ENCODE measurements at places on chromosomes 3 and 15.

DNA sequence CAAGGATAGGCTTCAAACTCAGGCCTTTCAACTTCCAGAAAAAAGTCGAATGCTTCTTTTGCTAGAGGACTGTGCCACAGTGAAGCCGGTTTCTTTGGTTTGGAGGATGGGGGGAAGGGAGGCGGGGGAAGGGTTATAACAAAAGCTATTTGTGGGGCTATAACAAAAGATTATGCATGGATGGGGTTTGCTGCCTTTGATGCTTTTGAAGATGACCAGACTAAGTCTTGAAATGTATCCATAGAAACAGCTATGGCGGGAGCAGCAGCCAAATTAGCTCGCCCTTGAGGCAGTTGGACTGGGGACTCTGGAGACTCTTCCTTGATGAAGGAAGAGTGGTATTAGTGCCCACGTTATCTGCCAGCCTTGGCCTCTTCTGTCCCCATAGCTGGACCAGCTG lies 47.5 kb downstream of the SRGAP3 start:
- DNase-seq, result no peak

GRCh38 chr3:126782536-126782935 lies 78.5 kb downstream of the CHCHD6 start:
- DNase-seq, result no peak

DNA sequence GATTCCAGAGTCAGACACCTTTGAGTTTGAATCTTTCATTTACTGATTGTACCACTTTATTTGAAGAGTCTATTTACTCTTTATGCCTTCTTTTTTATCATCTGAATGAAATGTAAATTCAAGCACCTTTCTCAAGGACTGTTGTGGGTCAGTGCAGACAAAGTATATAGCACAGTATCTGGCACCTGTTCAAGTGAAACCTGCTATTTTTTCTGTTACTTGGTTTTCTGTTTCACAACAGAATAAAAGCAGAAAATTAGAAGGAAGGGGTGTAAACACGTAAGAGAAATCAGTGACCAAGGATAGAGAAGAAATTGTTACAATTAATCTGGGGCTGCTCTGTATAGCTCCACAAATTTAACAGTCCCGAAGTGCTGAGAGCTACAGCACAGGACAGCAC lies 357.4 kb downstream of the RSL24D1 start:
- no peak for DNase-seq

DNA sequence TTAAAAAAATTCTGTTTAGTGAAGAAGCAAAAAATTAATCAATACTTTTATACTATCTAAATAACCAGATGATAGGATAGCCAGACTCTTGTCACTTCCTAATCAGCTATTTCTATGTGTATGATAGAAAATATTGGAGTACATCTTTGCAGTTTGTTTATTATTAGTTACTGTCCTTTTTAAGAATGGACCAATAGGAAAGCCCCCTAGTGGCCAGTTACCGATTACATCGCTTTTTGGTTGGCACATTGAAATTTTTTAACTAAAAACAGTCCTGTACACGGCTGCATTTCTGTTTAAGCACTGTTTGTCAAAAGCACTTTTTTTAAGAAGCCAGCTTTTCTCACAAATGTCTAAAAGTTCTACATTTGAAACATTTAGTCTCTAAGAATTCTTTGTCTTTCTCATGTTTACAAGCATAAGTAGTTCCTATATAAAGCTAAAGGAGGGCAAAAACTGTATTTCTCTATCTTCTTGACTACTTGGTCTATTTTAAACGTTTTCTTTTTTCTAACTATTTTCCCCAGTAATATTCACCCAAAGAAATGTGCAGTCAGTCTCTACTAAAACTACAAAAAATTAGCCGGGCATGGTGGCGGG lies 253.2 kb upstream of the LRTM1 start:
- no peak for DNase-seq

- DNase-seq, result no peak
Observed at GRCh38 chr15:34264076-34264475, 39.3 kb downstream of the EMC4 start.

GRCh38 chr3:97340940-97341339 lies 423.6 kb upstream of the ARL6 start:
- no peak for DNase-seq

- DNase-seq, result no peak
Observed at GRCh38 chr3:179743913-179744312, 91.1 kb downstream of the USP13 start.

- DNase-seq, result no peak
Observed at GRCh38 chr3:177491296-177492032, 294.2 kb upstream of the TBL1XR1 start.

GRCh38 chr15:100994597-100995446 lies 75.7 kb downstream of the LRRK1 start:
- no peak for DNase-seq

DNA sequence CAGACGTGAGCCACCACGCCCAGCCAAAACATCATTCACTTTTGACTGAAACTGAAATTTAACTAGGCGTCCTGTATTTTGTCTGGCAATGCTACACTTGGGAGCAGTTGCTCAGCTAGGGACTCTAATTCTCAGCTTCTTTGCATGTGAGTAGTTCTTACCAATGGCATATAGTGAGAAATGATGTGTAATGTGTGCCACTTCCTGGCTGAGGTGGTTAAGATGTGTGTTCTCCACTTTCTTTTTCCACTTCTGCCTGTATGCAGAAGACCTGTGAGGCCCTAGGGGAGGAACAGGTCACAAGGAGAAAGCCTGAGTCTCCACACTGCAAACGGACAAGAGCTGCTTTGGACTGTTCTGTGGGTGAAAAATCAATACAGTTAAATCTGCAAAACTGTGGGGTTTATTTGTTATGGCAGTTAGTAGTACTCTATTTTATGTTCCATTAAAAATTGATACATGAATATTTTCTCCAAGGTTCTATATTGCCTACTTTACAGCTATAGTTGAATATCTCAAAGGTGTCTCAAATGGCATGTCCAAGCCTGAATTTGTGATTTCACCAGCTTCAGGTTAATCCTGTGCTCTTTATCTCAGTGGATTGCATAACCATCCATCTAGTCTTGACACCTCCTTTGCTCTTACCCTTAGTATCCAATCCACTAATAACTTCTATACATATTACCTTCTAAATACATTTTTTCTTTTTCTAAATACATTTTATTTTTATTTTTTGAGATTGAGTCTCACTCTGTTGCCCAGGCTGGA lies 59.3 kb downstream of the NR1D2 start:
- DNase-seq, result no peak
